ENCODE measurements at places on chromosomes 12 and 14.

DNA sequence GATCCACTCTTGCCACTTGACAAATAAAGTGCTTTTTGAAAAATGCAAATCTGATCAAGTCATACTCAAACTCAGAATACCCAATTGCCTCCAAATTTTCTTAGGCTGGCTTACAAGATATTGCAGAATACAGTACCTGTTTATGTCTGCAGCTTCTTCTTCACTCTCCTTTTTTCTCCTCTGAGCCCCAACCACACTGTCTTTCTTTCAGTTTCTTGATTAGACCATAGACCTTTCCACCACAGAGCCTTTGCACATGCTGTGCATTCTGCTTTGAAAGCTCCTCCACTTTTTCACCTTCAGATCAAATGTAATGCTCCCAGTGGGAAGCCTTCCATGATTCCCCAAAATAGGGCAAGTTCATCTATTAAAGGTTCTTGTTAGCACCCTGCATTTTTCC lies 13.9 kb upstream of the GYS2 start:
- DNase-seq, result no peak

GRCh38 chr14:31785574-31785973 lies 224.4 kb downstream of the NUBPL start:
- no peak for DNase-seq

DNA sequence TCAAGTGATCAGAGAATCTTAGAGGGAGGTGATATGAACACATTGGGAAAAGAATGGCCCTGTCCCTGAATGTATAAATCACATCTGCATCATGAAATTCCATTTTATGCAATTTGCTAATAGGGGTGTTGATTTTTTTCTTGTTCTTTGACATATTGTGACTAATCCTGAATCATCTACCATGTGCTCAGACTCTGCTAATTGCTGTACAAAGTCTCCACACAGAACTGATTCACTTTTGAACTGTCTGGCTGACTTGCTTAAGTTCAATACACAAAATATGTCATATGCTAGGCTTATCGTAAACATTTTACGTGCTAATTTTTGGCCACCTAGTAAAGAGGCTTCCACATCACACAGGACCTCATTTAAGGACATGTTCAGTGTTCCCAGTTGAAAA lies 2.6 kb downstream of the TMEM132D start:
- DNase-seq, result no peak

GRCh38 chr12:2609020-2609419 lies 185.8 kb upstream of the FKBP4 start:
- no peak for DNase-seq

GRCh38 chr12:31518680-31519227 lies 72.2 kb downstream of the DENND5B start:
- no peak for DNase-seq

- DNase-seq, result no peak
Measured at GRCh38 chr12:51798501-51798900, 50.0 kb downstream of the FIGNL2 start.

DNA sequence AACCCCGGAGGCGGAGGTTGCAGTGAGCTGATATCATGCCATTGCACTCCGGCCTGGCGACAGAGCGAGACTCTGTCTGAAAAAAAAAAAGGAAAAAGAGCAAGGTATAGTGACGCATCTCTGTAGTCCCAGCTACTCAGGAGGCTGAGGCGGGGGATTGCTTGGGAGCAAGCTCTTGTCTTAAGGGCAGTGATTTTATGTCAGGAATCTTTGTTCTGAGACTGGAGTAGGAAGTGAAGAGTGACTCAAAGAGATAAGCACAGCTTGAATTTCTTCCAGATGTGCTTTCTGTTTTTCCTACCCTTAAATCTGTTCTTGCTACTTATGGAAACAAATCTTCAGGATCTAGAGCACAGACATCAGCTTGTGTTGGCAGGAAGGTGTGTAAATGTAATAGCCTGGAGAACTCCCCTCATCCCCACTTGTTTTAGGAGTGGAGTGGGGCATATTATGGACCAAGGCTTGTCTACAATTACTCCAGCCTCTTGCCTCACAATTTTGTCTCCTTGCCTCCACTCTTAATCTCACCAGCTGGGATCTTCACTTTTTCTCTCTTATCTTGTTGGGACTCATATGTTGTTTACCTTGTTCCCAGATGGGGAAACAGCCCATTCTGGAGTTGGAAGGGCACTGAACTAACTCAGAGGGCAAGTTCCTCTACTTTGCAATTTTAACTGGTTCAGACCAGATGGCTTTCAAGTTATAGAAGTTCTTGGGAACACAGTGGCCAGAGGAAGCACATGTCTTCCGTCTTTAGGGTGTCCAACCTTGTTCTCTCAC lies 7.5 kb downstream of the TMED2 start:
- no peak for DNase-seq

GRCh38 chr12:91178139-91178561 lies 4.5 kb downstream of the DCN start:
- no peak for DNase-seq

GRCh38 chr14:75184492-75184891 lies 8.1 kb upstream of the TMED10 start:
- DNase-seq, result no peak

GRCh38 chr14:99257122-99257672 lies 14.8 kb downstream of the BCL11B start:
- no peak for DNase-seq

DNA sequence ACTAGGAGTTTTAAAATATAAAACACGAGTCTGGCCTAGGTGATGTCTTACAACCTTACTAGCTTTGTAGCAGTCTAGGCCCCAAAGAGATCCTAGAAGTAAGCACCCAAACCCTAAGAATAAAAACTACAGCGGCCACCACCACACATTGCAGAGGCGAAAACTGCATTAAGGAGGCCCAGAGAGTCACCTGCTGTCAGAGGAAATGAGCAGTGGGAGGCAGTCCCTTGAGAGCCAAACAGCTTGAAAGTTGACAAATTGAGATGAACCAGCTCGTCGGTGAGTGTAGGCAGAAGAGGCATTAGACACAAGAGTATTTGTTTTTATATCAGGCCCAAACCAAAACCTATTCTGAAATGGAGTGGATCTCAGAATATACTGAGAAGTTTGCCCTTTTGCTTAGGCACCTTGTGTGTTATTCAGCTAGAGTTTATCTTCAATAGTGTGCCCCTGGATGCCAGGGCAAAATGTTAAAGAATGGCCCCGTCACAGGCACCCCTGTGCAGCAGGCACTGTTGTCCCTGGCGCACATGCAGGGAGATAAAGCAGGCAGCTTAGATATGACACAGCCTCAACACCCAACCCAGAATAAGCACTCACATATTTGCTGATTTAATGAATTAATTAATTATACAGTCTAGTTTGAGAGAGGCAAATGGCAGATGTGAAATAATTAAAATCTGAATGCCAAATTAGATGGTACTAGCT lies 56.7 kb downstream of the TTC7B start:
- DNase-seq, result no peak

DNA sequence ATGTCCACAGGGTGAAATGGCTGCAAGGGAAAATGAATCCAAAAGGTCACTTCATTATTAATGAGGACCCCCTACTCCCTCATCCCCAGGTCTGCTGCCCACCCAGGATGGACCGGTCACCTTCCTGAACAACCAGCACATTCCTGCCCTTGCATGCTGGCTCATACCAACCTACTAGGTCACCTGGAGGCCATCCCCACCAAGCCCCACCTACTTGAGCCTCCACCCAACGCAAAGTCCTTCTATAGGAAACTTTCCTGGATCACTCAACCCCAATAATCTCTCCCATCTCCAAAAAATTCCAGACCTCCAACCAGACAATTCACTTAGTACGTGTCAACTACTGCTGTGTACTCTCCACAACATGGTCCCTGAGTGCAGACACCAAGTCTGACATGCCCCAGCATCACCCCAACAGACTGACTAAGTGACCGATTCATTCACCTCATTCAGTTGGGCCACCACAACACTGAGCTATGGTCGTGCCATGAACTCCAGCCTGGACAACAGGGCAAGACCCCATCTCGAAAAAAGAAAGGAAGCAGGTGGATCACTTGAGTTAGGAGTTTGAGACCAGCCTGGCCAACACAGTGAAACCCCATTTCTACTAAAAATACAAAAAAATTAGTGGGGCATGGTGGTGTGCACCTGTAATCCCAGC lies 18.1 kb downstream of the CLMN start:
- no peak for DNase-seq

DNA sequence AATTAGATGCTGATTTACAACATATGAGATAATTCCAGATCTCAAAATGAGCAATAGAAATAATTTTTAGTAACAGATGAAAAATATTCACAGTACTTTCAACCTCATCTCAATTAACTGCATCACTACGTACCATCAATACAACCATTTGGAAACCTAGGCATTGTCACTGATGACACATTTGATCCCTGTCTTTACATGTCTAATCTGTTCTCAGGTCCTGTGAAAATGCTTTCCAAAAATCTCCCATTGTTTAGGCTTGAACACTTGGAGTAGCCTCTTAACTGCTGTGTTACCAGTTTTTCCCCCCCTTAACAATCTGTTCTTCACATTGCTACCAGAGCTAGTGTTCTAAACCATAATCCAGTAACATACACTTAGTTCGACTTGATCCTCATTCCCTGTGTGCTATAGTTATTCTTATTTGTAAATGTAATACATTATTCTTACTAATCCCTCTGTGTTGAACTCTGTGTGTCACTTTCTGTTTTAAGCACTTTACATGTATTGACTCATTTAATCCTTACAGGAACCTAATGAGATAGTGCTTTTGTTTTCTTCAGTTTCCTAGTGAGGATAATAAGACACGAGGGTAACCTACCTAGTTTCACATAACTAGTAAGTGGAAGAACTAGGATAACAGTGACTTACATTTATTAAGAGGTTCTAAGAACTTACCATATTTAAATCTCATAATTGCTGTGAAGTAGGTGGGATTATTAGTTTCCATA lies 41.7 kb downstream of the LARP4 start:
- no peak for DNase-seq

GRCh38 chr12:106581543-106582248 lies 1.1 kb upstream of the RFX4 start:
- no peak for DNase-seq

GRCh38 chr12:104648756-104649155 lies 192.0 kb downstream of the CHST11 start:
- no peak for DNase-seq

- DNase-seq, result no peak
Measured at GRCh38 chr12:61504396-61505080, 755.7 kb upstream of the USP15 start.

- no peak for DNase-seq
Measured at GRCh38 chr12:4445156-4446101, at the start of gene FGF6. TSS of gene FGF6 (minus strand) at chr12:4445815. CDS start at chr12:4445570, 245 bp downstream.

GRCh38 chr12:25308756-25309155 lies 58.0 kb upstream of the KRAS start:
- DNase-seq, result no peak

GRCh38 chr14:32400480-32400879 lies 71.4 kb downstream of the AKAP6 start:
- DNase-seq, result no peak
